Activated CD4-positive, alpha-beta T cell treated with anti-CD3 and anti-CD28 coated beads, Interleukin-2, Interleukin-6, amounts not matched to agents 100 ng/mL and 50 ng/mL, durations not matched to agents 16 hours and 8 hours (primary cell): ENCODE measurements at places on chromosomes 5 and 9.
A peak's percentile ranks its signal among the peaks of the same experiment; 100 is the strongest.

- no peak for DNase-seq
These were observed 65.5 kb downstream of the HSPA4 start for GRCh38 chr5:133117166-133117911.

DNA sequence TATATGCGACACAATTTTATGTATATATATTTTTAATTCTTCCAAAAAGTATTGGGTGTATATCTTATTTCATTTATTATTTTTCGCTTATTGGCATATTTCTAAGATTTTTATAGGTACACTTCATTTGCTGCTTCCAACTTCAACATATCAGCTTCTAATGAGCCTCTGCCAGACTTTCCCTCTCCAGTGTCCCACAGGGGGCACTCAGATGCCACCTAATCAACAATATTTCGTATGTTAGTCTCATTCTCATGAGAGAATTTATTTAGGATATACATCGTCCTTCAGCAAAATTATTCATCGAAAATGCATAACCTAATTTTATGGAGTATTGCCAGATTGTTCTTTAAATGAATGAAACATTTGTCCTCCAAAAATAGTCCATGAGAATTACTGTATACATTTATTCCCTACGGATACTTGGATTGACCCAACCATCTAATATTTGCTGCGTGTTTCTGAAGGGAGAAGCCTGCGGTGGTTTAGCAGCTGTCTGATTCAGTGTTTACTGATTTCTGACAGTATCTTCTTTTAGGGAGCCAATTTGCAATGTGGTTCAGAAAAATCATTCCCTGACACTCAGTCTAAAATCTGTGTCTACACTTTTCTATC lies 100.6 kb upstream of the SELENOP start:
- peak; percentile 23 for DNase-seq

DNA sequence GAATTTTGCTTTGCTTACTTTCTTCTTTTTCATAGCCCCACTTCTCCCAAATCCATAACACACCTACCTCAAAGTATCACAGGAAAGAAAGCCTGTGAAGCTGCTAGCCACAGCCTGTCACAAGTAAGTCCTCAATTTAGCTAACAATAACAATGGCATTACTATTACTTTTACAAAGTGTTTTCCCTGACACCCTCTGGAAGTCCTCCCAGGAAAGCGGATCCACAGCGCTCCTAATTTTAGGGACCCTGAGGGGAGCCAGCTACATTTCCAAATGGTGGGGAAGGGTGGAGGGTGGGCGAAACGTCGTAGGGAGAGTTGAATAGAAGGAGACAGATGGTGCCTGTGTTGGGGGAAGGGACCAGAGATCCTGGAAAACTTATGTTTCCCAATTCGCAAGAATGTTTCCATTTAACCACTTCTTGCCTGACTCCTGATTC lies 523 bp upstream of the WWC1 start:
- no peak for DNase-seq

DNA sequence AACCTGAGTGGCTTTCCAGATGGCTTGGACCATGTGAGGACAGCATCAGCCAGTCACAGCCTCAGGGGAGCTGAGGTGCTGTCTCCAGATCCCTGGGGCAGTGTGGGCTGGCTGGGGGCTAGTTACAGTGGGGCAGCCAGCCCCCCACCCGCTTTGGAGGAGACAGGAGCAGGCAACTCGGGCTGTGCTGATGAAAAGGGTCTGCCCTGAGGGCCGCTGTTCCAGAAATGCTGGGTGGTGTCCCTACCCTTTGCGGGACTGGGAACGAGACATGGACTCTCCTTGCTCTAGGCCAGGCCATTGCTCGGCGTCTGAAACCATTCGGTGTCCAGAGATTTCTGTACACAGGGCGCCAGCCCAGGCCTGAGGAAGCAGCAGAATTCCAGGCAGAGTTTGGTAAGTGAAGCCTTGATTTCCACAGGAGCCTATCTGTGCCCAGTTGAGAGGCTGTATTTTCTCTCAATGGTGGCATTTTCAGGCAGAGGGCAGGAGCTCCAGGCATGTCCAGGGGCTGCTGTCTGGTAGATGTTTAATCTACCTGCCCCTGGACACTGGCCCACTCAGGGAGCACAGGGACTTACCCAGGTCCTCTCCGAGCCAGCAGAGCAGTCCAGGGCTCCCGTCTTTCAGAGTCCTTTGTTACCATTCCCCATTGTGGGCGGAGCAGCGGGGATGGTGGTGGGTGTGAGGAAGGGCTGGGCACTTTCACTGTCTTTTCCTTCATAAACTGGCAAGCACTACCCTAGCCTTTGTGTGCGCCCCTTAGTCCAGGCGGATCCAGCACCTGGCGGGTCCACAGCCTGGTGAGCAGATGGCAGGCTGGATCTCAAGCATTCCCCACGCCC lies 7.2 kb downstream of the GRHPR start:
- DNase-seq: no peak

DNA sequence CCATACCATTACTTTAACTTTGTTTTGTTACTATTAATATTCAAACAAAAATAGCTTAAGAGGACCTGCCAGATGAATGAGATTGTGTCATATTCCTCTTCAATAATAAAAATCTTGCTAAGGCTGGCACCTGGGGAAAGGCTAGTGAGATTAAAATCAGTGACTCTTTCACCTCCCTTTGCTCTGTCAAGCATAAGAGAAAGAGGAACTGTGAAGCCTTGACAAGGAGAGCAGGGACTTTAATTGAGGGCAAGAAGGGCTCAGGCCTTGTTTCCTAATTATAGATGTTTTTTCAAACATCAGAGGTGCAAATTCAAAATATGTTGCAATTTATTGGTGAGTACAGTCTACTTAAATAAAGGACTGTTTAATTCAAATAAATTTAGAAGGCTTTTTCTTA lies 91.7 kb downstream of the SPATA31D1 start:
- DNase-seq: no peak

- DNase-seq: no peak
These were observed 92.1 kb downstream of the NR3C1 start for GRCh38 chr5:143311428-143311827.

GRCh38 chr9:114304416-114305188 lies 18.3 kb upstream of the ORM1 start:
- DNase-seq: no peak

- DNase-seq: peak; percentile 3
These were observed 597.8 kb upstream of the CLINT1 start for GRCh38 chr5:158456756-158457155.

DNA sequence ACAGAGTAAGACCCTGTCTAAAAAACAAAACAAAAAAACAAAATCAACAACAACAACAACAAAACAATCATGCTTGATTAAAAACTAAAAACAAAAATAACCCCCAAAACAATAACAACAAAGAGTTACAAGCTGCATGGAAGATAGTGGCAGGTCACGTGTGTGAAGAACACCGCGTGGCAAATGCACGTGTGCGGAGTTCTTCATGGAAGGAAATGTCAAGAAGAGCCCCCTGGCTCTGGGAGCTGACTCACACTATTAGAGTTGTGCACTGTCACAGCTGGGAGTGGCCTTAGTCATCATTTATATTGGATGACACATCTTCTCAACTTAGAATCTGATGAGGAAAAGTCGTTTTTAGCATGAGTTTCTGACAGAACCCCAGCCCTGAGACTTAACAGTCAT lies 110.5 kb downstream of the JMY start:
- no peak for DNase-seq

DNA sequence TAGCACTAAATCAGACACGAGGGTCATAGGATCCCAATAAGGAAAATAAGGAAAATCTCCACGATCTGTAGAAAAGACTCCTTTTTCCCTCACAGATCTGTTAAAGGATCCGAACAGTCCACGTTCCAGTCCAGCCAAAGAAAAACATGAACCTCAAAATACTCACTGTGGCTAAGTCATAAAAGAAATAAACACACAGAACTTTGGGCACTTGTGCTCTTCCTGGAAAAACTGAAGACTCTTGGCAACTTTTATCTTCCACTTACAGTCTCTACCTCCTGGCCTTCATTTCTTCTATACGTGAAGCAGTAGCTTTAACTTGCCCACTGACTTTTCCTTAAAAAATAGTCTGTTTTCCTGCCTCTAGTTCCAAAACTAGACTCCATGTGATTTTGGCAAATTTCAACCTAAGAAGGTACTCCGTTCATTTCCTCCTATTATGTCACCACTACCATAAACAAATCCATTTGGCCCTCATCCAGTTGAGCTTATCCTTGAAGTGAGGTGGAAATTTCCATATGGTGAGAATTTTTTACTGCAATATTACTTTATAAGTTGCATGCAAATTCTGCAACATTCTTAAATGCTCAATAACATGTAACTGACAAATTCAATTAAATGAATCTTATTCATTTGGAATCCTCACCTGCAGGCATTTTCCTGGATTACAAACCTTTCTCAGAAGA lies 5.3 kb upstream of the LHFPL2 start:
- no peak for DNase-seq

DNA sequence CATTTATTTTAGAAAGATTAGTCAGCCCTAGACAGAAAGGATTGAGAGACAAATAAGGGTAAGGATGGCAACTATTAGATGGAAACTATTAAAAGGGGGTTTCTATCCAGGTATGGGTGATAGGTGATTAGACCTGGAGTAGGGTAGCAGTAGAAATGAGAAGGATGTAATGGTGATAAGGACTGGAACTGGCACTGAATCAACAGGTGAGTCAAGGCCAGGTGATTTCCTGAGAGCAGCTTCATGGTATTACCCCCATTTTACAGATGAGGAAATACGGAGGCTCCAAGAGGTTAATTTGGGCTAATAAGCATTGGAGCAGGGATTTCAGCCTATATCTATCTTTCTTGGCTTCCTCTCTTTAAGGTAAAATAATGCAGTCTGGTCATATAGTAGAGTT lies 55.7 kb downstream of the CAST start:
- no peak for DNase-seq

DNA sequence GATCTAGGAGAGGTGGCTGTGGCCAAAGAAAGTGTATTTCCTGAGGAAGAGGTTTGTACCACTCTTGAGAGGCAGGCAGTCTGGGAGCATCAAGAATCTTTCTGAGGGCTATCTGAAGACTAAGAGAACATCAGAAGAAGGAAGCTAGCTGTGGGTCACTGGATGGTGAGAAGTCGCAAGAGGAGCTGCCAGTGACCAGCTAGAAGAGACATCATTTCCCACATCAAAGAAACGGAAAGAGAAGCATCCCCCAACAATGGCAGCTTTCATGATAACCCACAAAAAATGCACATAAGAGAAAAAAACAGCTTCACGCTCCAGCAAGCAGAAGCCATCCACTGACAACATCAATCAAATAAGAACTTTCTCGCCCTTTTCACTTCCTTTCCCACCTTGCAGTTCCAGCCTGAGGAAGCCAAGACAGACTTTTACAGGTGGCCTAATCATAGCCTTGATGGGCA lies 25.0 kb upstream of the CEP78 start:
- no peak for DNase-seq

DNA sequence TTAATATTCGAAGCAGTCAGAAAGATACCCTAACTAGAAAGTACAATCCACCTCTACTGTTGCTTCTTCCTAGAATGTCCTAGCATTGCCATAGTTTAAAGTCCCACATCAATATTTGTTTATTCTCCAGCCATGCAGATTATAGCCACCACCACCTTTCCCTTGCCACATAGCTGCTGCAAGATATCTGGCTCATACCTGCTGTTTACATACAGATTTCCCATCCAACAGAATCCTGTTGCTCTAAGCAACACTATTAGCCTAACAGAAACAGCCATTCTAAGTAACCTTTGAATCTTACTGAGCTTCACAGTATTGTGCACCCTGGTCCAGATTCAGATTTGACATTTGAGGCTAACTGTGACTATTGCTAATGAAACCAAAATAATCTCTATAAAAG lies 45.6 kb downstream of the GNAQ start:
- no peak for DNase-seq

- DNase-seq: no peak
These were observed 44.2 kb downstream of the GDA start for GRCh38 chr9:72193478-72193881.

DNA sequence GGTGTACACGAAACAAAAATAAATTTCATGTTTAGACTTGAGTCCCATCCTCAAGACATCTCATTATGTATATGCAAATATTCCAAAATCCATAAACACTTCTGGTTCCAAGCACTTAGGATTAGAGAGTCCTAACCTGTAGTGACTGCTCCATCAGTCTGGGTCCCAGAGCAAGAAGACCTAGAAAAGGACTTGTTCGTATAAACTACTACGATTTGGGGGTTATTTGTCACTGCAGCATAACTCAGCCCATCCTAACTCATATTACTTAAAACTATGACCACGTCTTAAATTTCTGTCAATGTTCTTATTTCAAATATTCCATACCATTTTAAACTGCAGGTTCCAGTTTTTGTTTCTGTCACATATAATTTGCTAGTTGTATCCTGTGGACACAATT lies 463.0 kb downstream of the AGTPBP1 start:
- no peak for DNase-seq

GRCh38 chr9:80538976-80539375 lies 967.2 kb downstream of the TLE4 start:
- DNase-seq: no peak

DNA sequence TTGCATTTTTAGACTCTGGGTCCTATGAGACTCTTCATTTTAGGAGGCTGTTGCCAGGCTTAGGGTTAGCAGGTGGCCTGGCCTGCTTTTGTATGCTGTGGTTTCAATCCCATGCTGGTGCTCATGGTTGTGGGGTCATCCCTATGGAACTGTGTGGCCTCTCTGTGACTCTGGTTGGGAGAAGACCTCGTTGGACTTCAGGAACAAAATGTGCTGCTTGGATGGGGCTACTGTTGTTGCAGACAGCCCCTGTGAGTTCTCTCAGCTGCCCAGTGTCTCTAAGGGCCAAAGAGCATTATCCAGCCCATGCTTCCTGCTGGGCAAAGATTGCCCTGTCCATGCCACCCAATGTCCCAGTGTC lies 169.5 kb upstream of the S1PR3 start:
- DNase-seq: no peak

DNA sequence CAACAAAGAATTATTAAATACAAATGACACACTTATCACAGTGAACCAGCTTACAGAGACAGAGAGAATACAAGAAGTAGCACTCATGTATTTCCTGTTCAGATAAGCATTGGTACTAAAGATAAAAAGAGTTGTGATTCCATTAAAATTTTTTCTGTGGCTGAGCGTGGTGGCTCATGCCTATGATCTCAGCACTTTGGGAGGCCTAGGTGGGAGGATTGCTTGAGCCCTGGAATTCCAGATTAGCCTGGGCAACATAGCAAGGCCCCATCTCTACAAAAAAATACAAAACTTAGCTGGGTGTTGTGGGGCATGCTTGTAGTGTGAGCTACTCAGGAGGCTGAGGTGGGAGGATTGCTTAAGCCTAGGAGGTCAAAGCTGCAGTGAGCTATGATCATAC lies 32.9 kb downstream of the FCHO2 start:
- no peak for DNase-seq

DNA sequence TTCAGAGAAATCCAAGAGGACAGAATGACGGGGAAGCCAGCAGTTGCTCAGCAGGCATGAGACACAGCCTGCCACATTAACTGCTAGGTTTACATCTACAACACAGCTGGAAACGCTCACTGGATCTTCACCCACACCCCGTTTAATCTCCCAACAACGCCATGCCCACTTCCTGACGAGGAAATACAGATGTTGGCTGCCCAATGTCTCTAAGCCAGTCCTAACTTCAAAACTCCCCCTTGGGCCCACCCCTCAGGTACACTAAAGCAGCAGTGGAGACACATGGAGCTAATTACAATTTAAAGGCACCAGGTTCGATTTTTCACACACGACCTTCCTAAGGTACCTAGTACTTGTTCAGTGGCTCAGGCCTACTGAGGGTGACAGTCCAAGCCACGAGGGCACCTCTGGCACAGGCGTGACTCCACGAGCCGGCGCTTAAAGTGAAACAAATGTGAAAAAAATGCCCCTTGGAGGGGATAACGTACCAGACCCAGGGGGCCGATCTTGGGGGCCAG lies 904 bp downstream of the RPL12 start:
- no peak for DNase-seq

- no peak for DNase-seq
These were observed 117.1 kb upstream of the IRX4 start for GRCh38 chr5:1999794-2000193.
